Omental fat pad (tissue), 4 donors: ENCODE measurements at places on chromosomes 3 and 15.

DNA sequence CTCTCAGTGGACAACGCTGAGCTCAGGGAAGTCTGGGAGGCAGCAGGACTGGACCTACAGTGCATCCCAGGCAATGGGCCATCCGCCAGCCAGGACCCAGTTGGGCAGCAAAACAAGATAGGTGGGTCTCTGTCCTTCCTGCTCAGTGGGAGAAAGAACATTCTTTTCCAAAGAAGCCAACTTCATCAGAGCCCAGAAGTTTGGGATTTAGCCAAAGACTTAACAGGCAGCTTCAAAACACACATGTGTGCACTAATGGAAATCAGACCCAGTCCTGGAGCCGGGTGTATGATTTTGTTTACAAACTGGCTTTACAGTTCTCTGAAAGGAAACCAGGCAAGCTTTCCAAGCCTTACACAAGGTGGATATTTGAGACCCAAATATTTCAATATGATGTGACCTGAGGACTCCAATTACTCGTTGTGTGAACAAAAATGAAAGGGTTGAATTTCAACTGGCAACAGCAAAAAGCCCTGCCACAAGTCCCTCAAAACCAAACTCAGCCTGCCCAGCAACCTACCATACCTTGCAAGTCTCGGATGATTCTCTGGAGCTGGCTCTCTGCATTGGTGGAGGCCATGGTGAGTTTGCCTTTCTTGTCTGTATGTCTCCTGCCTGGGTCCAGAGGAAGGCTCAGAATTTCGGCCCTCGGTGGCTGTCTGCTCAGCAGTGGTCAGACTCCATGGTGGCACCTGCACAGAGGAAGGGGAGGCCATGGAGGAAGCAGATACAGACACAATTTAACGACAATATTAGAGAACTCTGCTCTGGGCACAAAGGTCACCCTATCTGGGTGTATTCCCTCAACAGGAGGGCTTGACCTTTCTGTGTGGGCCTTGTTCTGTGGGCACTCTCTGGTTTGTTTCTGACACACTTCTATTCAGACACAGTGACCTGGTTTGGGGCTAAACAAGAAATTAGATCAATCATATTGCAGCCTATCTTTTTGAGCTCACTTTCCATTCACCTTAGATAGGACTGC is 11.0 kb downstream of the FYCO1 start:
- no peak for DNase-seq

GRCh38 chr3:162165346-162165745 is 668.7 kb downstream of the OTOL1 start:
- no peak for DNase-seq

- no peak for DNase-seq
These were observed 434.8 kb upstream of the THBS1 start for GRCh38 chr15:39145854-39146625.

DNA sequence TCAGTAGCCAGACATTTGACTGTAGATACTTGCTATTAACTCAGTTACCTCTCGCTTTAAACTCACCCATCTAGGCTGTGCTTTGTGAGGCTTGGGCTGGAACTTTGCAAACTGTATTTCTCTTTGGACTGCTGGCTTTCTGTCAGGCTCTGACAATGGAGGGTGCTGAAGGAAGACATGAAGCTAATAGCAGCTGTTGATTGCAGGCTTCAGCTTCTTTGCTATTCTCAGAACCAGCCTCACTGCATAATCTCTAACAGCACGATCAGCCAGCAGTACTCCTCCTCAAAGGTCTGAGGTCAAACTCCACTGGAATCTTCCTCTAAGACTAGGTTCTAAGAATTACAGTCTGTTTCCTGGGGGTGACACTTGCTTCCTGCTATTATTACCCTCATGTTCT is 295.6 kb downstream of the ZBBX start:
- DNase-seq = no peak

DNA sequence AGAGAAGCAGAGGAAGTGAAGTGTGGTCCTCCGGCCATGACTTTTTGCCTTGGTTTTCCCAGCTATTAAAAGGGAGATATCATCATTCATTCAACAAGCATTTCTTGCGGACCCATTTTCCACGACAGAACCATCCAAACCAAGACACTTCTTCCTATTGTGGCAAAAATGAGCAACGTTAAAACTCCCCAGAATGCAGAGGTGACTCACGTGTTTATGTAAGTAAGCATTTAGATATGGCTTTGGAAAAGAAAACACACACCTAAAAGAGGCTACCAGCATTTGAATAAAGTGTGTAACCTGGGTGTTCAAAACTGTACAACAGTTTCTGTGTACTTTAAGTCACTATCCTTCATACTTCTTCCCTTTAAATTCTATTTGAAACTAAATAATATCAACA is 181.3 kb downstream of the RORA start:
- no peak for DNase-seq

DNA sequence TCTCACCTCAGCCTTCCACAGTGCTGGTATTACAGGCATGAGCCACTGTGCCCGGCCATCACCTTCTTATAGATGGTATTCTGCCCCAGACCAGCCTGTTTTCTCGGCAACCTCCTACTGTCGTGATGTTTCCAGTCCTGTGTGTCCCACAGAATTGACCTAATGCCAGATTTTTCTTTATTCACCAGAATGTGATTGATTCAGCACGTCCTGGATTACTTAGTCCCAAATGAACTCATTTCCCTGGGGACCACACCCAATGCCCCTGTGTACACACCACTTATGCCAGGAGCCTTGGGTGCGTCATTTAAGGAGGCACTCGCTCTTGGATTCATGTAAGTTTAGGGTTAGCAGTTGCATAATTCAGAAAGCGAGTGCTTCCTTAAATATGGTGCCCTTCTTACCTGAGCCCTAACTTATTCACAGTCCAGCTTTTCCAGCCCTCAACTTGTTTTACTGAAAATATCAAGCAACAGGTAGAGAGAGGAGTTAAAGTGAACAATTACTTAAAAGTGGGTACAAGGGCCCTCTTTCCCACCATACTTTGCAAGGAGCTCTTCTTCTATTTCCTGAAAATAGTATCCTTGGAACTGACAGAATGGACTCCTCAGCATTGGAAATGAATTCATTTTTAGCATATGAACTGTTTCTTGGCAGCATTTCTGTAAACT is 64.6 kb upstream of the UBE2E1 start:
- DNase-seq = no peak

GRCh38 chr15:70137967-70138366 is 40.2 kb upstream of the TLE3 start:
- DNase-seq = no peak

DNA sequence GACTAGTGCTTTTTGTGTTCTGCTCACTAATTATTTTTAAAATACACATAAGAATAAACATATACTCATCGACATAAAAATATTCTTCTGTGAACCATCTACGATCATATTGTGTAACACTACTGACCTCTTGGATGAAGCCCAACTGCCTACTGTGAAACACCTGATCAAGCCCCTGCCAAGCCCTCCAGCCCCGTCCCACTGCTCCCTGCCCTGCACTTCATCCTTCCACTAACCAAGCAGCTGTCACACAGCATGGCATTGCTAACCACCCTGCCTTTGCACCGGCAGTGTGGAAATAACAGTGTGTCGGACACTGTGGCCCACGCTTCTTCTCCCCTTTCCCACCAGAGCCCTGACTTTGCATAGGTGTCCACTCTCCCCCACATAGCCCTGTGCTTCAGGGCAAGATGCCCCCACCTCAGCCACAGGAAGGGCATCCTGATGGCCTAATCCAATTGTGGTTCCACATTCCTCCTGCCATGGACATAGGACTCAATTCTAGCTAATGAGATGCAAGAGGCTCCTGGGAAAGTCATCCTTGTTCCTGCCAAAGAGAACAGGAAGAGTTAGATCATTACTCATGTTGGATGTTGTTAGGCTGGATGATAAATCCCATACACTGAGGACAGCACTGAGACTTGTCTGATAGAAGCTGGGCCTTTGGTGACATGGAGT is 35.0 kb upstream of the ARID3B start:
- DNase-seq = no peak

GRCh38 chr3:51715231-51715976 is 8.5 kb downstream of the GRM2 start:
- no peak for DNase-seq
